ENCODE measurements at places on chromosomes 5 and 9.

DNA sequence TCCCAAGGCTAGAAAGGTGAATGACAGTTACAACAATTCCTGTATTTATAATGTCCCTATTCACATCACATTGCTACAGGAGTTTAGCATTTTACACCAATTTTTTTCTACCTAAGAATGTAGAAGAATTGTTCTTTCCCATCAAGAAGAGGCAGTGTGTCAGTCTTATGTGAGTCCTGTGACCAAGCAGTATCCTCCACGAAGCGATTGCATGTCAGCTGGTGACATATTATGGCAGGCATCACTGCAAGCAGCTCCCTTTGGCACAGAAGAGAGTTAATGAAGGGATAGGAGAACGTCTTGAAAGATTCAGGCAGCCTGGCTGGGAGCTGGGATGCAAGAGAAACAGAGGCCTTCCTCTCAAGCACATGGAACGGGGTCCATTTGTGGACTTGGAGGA is 199.8 kb downstream of the SMC2 start:
- DNase-seq = no peak

DNA sequence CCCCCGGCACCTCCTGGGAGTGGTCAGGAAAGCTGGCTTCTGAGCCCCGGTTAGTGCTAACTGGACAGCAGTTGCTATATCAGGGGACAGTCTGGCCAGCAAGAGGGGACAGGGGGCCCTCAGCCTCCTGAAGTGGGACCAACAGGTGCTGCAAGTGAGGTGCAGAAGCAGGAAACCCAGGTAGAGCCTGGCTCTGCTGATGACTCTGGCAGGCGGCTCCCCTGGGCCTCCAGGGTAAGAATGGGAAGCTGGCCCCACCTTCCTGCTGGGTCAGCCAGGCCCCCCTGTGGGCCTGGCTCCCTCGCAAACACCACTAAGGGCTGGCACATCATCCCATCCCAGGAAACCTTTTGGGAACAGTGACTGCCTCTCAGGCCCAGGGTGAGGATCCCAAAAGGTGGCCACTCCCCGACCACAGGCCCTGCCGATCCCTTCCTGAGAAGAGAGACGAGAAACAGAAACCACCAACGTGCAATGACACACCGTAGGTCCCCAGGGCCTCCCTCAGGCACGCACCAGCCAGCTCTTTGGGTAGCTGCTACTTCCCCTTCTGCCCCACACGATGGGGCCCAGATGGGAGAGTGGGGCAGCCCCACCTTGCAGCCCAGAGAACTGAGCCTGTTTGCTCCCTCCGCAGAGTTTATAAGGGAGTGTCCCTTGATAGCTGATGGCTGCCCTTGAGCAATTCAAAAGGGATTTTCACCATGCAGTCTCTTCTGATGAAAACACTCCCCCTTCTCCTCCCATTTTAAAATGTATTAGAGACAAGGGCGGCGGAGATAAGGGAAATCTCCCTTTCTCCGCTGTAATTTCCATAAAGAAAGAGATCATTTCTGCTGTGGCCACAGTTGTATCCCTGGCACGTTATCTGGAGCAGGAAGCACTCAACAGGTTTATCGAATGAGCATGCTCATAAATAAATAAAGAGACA is 76.8 kb downstream of the STK10 start:
- DNase-seq = peak; percentile 71

- DNase-seq = no peak
These were observed 93.1 kb downstream of the C9orf152 start for GRCh38 chr9:110114859-110115201.

GRCh38 chr9:94145640-94146039 is 61.4 kb downstream of the PTPDC1 start:
- DNase-seq = no peak

- DNase-seq = no peak
These were observed 20.3 kb downstream of the FAM81B start for GRCh38 chr5:95411474-95411873.

- DNase-seq = no peak
These were observed 1.7 kb downstream of the AGGF1 start for GRCh38 chr5:77031891-77032290.

Data from GOT3 (cell line).